ENCODE measurements at places on chromosomes 5 and 9.

- no peak for DNase-seq
Measured at GRCh38 chr9:28915202-28915930, 1342.1 kb upstream of the C9orf72 start.

- DNase-seq, result no peak
Measured at GRCh38 chr5:154276973-154277331, 86.4 kb downstream of the GALNT10 start.

GRCh38 chr5:178201927-178202235 lies 2.5 kb upstream of the HNRNPAB start:
- no peak for DNase-seq

GRCh38 chr9:111896942-111897600 lies 457 bp downstream of the UGCG start:
- no peak for DNase-seq

DNA sequence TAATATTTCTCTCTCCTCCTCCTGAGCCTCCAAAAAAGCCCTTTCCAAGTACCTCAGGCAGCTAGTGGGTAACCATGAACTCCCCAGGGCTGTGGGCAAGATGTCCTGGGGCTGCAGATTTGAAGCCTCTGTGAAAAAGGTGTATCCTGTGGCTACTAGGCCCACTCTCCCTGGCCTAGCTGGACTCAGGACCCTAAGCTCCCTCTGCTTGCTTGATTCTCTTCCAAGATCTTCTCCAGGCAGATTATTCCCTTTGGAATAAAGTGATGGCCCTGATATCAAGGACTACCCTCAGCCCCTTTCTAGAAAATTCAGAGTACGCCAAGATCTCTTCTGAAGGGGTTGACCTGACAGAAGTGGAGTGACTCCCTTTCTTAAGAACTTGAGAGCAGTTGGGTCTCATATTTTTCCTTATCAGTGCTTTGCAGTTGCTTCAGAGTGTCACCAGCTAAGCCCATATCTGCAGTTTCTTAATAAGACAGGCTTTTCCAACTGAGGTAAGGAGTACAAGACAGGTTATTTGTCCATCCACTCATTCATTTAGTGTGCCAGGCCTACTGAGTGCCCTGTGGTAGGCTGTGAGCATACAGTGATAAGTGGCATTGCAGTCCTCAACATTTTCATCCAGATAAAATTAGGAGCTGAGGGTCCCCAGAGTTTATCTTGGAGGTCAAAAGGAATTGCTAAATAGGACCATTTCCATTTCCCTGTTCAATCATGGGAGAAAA lies 42.5 kb downstream of the CYSTM1 start:
- no peak for DNase-seq

DNA sequence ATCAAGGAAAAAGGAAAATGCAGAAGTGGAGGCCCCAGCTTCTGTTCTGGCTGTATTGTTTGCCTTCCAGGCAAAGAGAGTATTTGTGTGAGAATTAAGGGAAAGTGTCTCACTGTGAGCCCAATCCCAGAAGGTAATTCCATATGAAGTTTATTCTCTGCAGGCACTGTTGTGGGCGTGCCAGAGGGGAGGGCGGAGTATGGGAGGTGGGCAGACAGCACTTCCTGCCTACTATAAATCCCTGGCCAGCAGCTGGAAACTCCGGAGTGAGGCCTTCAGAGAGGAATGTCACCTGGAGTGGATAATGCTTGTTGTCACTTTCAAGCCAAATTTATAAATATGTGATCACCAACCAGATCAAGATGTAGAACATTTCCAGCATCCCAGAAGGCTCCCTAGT lies 209.5 kb downstream of the ARHGAP26 start:
- DNase-seq, result no peak

DNA sequence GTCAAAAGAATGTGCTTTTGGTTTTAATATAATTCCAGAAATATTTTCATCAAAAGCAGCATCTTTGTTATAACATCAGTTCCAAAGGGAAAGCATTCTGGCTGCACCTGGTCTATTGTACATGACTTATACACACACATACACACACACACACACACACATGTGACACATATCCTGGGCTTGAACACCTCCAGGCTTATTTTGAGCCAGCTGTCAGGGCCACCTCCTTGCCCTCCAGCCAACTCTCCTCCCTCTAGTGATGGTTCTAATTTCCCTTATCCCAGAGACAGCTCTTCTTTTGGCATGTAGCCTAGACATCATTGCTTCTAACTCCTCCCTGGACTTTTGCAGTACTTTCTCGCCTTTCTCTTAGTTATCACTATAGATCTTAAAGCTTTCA lies 115.0 kb downstream of the PIK3R1 start:
- DNase-seq, result no peak

- no peak for DNase-seq
Measured at GRCh38 chr5:76679231-76679630, 36.7 kb upstream of the F2R start.

- no peak for DNase-seq
Measured at GRCh38 chr5:62600560-62601252, 22.1 kb downstream of the LRRC70 start.

DNA sequence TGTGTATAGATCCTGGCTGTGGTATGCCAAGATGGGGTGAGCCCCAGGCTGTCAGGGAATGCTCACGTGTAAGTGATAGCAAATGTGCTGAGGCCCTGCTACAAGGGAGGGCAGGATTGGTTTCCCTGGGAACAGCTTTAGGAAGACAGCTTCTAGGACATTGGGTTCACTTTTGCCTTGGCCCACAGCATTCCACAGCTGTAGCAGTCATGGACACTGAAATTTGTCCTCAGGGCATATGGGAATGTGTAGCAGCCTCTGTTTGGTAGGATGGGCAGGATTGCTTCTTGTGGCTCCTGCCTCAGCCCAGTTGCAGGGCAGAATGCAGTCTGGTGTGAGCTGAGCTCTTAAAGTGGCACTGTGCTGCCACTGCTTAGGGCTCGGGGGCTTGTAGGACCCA lies 1061.7 kb upstream of the WWC1 start:
- DNase-seq, result no peak

DNA sequence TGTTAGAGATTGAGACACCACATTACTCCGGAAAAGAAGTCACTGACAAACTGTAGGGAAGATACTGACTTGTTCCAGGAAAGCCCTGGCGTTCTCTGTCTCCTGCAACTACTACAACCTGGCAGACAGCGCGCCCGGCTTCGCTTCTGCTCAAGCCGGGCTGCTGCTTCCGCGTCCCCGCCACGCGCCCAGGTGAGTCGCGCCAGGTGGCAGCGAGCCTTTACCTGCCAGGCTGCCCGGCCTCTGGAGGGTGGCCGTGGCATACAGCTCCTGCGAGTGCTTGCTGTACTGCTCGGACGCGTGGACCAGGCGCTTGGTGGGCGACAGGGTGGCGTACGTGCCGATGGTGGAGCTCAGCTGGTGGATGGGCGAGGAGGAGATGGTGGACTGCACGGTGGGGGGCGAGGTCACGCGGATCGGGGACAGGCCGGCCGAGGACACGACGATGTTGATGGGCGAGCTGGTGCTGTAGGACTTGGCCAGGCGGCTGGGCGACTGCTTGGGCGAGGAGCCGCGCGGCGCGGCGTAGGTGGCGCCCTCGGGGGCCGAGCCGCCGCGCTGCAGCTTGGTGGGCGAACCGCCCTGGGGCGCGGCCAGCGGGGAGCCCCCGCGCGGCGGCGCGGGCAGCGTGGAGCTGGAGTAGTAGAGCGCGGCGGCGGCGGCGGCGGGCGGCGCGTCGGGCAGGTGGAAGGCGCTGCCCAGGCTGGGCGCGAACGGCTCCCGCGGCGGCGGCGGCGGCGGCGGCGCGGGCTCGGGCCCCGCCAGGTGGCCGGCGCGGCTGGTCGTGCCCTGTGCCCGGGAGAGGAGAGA lies 519.6 kb downstream of the CTNND2 start:
- no peak for DNase-seq

DNA sequence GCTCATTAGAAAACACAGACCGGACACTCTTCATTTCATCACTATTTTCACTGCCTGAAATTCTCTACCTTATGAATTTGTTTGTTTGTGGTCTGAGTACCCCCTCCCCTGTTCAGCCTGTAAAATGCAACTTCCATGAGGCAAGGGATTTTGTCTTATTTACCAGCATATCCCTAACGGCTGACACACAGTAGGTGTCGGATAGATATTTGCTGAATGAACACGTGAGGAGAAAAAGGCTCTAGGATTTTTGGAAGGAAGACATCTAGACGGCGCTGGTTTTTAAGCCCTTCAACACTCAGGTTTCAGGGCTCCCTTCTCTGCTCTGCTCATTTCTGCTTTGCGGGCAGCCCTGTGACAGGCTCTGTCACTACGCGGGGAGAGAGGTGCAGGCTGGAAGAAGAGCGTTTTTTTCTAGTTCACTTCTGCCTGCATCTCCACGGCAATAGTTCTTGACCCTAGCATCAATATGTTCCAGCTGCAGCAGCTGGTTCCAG lies 41.0 kb downstream of the KCNMB1 start:
- no peak for DNase-seq

- DNase-seq, result no peak
Measured at GRCh38 chr5:168818558-168818957, 239.4 kb upstream of the PANK3 start.

- no peak for DNase-seq
Measured at GRCh38 chr9:133770076-133770777, 32.1 kb upstream of the SARDH start.

DNA sequence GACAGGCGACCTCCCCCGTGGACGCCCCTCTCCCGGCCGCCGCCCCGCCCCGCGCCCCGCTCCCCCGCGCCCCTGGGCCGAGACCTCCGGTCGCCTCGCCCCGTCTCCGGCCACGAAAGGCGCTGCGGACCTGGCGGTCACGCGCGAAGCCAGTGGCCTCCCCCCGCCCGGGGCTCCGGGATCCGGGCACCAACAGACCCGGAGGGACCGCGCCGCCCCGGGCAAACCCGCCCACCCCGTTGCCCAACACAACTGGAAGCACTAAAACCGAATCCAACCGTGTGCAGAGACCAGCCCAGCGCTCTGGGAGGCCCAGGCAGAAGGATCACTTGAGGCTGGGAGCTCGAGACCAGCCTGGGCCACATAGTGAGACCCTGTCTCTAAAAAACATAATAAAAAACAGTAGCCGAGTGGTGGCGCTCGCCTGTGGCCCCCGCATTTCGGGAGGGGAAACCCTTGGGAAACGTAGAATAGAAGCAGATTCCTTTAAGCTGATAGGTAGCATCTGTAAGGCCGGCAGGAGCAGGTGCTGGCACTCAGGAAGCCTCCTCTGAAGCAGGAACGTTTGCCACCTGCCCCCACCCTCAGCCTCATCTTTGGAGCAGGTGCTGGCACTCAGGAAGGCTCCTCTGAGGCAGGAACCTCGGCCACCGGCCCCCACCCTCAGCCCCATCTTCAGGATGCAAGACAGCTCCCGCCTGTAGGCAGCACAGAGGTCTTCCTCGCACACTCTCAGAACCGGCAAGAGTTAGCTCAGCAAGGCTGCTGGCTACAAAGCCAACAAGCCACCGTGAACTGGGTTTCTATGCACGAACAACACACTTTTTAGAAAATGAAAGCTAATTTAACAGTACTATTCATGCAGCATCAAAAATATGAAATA lies 4.6 kb upstream of the SLC9A3 start:
- DNase-seq, result no peak

Measured in GM06990 (cell line).